ENCODE measurements at places on chromosomes 16 and 17.

- no peak for DNase-seq
Measured at GRCh38 chr17:14514973-14515372, 214.1 kb downstream of the HS3ST3B1 start.

DNA sequence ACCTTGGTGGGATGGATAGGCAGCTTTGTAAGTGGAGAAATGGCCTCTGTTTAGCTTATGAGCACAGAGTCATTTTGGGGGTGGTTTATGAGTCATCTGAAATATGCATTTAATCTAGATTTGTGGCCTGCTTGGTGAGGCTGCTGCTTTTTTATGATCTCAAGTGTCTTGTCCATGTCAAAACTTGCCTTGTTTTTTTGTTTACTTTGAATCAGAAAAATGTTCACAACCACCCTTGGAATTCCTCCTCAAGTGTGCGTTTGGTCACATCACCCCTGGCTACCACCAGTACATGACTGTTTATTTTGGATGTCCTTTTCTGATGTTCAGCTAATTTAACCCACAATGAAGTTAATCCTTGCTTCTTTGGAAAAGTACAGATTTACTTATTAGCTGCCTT is 64.6 kb downstream of the FTO start:
- no peak for DNase-seq

DNA sequence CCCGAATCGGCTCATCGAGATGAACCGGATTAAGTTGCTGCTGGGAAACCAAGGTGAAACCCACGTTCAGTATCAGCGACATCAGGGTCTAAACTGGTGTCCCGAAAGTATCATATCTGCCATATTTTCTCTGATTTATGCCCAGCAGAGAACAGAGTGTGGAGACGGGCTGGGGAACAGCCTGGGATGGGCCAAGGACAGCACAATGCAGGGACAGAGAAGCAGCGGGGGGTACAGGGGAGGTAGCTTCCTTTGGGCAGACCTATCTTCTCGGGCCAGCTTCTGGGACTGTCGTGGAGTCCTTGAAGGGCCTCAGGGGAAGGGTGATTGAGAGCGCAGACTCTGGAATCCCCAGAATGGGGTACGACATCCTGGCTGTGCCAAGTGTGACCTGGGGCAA is 17.5 kb upstream of the MLKL start:
- DNase-seq, result no peak

- DNase-seq, result peak; percentile 79
Measured at GRCh38 chr17:78258323-78259191, 27.1 kb downstream of the TMEM235 start.

GRCh38 chr17:34598161-34598776 is 18.9 kb downstream of the TMEM132E start:
- DNase-seq, result no peak

DNA sequence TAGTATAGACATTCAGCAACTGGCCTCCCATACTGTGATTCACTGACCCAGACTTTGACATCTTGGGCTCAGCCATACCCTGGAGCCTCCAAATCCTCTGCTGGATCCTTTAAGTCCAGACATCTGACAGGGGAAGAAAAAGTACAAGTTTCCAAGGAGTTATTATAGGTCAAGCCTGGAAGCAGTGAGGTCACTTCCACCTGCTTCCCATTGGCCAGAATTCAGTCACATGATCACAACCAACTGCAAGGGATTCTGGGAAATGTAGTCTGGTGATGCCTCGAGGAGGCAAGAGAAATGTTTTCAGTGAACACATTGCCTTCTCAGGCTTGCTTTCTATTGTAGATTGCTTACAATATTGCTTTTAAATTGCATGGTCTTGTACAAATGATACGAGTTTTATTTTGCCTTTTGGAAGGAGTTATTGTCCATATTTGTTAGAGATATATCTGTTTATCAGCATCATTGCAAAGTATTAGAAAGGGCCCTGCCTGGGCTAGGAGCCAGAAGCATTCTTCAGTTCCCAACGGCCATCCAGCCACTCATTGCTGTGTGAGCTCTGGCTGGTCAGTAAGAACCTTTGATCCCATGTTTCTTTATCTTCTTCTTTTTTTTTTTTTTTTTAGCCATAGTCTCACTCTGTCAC is 696.9 kb downstream of the WWOX start:
- peak; percentile 26 for DNase-seq

DNA sequence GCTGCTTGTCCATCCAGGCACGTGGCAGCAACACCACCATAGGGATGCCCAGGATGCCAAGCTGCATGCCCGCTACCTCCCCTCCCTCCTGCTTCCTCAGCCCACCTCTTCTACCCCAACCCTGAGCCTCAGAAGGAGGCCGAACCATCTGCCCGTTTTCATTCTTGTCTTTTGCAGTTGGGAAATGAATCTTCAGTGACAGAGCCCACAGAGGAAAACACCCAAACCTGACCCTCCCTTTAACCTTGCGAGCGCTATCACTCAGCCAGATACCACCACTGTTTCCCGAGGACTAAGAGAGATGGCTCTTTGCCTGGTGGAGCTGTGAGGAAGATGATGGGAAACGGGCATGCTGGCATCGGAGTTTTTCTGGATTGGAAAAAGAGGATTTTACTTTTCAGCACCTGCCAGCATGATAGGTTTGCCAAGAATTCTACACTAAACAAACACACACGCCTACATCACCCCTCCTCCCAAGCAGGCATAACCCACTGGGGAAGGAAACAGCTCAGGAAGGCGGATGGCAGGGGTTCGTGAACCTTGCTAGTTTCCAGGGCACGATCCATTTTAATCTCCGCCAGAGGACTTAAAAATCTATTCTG is 457.4 kb downstream of the SLC39A11 start:
- no peak for DNase-seq

- DNase-seq, result no peak
Measured at GRCh38 chr17:10557422-10557821, 8.0 kb upstream of the MYH2 start.

DNA sequence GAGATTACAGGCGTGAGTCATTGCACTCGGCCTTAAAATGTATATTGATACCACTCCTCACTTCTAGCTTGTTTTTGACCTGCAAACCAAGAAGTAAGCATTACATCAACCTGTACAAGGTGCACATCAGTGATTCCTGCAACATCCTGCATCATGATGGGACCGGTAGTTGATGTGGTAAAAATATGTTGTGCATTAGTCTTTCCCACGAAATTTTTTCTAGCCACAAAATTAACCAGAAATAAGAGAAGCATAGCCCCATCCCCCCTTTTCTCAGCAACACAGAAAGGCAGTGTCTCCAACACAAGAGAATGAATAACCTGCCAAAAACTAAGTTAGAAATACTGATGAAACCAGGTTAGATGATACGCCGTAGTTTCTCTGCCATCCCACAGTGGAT is 21.1 kb upstream of the NSMCE1 start:
- no peak for DNase-seq

DNA sequence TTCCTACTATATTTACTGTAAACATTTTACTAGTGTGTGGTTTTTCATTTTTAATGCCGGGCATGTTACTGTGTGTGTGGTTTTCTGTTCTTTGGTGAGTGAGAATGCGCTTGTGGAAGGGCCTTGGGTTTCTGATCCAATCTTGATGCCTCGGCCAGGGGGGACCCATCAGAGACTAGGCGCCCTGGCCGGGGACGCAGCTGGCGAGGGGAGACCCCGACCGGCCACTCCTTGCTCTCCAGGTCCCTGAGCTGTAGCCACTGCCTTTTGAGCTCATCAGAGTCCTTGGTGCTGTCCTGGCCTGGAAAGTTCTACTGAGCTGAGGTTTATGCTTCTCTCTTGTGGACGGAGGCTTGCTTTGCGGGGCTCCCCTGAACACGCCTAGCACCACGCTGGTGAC is 37.5 kb downstream of the KIAA0513 start:
- DNase-seq, result no peak

DNA sequence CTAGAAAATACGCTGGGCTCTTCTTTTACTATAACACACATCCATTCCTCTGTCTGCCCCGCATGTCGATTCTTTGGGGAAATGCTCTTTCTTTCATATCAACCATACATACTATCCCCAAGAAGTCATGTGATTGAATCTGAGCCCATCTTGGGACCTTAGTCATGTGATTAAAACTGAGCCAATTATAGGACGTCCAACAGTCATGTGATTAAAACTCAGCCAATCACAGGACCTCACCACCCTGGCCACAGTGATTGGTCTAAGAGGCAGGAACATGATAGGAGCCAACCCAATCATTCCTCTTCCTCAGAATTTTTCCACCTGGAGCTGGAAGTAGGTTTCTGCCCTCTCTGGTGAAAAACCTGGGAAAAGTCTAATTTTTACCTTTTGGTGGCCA is 78.8 kb downstream of the TMEM114 start:
- DNase-seq, result no peak

DNA sequence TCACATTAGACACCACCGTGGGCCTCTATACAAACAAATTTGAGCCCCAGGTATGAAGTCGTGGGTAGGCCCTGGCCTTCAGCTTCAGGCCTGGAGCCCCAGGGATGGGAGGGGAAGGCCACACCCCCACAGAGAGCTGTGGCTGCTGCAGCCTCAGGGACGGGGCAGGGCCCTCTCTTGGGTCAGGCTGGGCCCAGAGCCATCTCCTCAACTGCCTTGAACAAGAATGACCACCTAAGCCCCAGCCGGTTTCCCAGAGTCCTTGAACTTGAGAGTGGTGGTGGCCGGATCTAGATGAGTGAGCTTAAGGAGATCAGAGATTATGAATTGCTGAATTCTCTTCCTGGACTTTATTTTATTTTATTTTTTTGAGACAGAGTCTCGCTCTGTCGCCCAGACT is 18.6 kb downstream of the SCNN1B start:
- DNase-seq, result no peak

DNA sequence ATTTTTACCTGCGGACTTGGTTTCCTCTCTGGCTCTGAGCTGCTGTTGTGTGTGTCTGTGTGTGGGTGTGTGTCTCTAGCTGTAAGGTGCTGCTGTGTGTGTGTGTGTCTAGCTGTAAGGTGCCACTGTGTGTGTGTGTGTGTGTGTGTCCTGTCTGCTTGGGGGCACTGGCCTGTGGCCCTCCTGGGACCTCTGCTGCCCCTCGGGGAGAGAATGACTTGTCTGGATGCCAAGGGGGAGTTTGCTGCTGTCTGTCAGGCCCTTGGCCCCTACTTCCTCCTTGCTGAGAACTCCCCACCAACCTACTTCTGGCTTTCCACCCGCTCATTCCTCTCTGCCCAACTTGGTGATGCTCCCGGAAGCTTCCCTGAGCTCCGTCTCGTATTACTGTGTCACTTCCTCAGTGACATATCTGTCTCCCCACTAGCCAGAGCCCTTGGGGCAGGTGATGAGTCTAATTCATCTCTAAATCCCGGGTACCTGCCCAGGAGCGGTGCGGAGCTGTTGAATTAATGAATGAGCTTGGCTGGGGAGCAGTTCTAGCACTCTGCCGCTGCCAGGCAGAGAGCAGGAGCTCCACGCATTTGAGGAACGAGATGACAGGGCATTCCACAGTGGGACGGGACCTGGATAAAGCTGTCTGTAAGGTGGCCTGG is 3.5 kb upstream of the LASP1NB start:
- no peak for DNase-seq

DNA sequence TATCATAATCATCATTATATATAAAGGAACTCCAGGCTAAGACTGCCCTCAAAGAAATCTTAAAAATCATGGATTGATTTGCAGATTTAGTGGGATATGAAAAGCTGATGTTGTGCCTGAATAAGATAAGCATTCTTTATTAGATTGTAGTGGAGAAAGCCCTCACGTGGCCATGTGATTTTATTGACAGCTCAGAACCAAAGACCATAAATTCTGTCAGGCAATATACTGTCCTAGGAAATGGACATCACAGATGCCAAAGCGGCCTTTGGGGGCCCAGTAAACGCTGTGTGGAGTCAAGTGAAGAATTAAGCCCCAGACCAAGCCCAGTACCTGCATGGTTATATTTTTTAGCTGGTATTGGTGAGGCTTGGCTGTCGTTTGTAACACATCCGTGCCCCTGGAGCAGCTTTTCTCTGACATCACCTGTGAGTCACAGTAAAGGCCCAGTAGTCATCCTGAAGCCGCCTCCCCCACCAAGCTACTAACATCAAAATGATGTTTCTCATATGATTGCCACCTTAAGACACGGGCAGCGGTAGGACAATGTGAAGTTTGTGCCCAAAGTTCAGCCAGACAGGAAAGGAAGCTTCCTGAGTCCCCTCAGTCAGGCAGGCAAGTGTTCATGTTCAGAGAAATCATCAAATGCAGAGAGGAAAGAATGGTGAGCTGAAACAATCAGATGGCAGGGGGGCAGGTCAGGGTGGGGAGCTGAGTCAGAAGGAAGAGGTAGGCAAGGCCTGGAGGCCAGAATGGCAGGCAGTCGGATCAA is 209.4 kb downstream of the IRX3 start:
- no peak for DNase-seq

DNA sequence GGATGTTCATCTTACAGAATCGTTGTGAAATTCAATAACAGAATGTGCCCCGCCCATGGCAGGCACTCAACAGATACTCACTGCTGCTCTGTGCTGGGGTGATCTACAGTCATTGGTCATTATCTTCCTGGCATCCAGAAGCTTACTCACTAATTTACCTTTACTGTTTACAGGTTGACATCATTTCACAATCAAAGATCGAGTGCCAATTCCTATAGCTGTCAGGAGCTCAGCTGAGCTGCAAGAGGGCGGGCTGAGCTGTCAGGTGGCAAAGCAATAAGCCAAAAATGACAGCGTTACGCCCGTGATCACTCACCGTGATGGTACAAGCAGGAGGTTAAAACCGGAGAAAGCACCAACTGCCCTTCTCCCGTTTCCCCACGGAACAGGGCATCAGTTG is 51.2 kb downstream of the LITAF start:
- DNase-seq, result no peak

DNA sequence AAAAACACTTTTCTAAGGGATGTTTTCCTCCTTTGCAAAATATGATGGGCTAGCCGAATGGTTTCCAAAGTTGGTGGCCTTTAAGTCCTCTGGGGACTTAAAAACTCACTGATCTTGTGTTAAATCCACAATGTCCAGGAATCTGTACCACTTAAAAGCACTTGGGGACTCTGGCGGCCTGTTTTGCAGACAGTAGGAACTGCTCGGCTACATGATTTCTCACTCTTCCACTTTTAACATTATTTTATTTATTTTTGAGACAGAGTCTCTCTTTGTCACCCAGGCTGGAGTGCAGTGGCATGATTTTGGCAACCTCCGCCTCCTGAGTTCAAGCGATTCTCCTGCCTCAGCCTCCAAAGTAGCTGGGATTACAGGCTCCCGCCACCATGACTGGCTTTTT is 9.1 kb upstream of the MSI2 start:
- no peak for DNase-seq

GRCh38 chr16:88767546-88768070 is 17.4 kb downstream of the PIEZO1 start:
- no peak for DNase-seq

All from CD8-positive, alpha-beta T cell (primary cell).